CD4-positive, alpha-beta T cell treated with Interferon alpha-2 for 1 hour (primary cell): ENCODE measurements at places on chromosomes 5 and 9.
A peak's percentile ranks its signal among the peaks of the same experiment; 100 is the strongest.

- peak; percentile 55 for DNase-seq
These were observed 100.3 kb upstream of the PANK3 start for GRCh38 chr5:168679515-168679920.

- no peak for DNase-seq
These were observed 590.9 kb downstream of the CAAP1 start for GRCh38 chr9:26301659-26302058.

- DNase-seq, result no peak
These were observed 3.0 kb downstream of the DENND1A start for GRCh38 chr9:123926941-123927340.

- DNase-seq, result no peak
These were observed 12.1 kb downstream of the CCL28 start for GRCh38 chr5:43400082-43400481.

GRCh38 chr5:113581388-113581787, 67.9 kb downstream of the YTHDC2 start:
- DNase-seq, result no peak

DNA sequence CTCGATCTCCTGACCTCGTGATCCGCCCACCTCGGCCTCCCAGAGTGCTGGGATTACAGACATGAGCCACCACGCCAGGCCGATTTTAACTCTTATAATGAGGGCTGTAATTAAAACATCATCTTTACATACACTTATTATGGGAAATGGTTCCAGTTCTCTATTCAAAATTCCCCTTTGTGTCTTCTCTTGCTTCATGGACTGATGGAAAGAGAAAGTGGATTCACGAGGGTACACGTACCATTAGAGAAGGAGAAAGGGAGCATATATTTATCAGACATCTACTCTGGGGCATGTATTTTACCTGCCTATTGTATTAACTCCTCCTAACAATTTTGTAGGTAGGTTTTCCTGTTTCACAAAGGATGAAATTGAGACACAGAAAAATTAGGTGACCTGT, 31.1 kb downstream of the PTGS1 start:
- DNase-seq, result no peak

DNA sequence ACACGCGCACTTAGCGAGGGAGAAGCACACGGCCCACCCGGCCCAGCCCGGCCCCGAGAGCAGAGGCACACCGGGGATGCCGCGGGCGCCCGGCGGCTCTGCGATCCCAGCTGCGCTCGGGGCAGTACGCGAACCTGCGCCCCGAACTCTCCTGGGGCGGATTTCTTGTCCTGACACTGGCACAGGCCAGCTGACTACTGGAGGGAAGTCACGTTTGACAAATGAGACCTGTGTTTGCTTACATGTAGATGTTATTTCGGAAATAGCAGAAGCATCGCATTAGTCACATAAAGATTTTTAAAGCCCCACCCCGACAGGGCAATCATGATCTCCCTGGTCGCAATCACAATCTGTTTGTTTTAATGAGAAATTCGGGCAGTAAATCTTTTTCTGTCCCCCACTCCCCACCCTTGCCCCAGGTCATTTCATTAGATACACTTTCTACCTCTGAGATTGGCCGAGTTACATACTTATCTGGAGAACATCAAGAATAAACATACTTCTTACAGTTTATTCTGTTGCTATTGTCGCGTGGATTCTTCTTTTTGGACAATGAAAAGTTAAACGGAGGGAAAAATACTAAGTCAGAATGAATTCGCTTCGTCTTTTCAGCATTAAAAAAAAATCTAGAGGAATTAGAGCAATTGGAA, 518.9 kb downstream of the CTNND2 start:
- DNase-seq, result no peak
